Stimulated activated CD8-positive, alpha-beta memory T cell treated with anti-CD3 and anti-CD28 coated beads, Interleukin-7, amount 100 ng/mL, for 1 hour (primary cell): ENCODE measurements at places on chromosomes 11 and 22.

GRCh38 chr11:64026575-64027205 lies 9.0 kb upstream of the FLRT1 start:
- DNase-seq: no peak

DNA sequence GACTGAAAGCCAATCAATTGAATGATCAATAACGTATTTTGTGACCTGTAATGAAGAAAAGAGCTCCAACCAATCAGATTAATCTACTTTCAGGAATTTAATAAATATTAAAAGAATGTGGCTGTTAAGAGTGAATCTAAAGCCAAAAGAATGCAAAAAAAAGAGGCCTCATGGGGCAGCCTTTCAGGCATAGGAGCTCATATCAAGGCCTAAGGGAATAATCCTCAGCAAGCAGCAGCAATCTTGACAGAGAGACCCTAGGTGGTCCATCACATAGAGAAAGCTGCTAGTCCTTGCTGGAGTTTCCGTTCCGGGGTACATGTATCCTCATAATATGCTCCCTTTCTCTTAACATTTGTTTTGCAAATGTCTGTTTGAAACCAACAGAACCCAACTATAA lies 313.1 kb upstream of the PITPNB start:
- no peak for DNase-seq

GRCh38 chr11:3737386-3737933 lies 59.9 kb downstream of the NUP98 start:
- DNase-seq: no peak

- no peak for DNase-seq
Measured at GRCh38 chr11:17001806-17002205, 12.4 kb downstream of the PLEKHA7 start.

DNA sequence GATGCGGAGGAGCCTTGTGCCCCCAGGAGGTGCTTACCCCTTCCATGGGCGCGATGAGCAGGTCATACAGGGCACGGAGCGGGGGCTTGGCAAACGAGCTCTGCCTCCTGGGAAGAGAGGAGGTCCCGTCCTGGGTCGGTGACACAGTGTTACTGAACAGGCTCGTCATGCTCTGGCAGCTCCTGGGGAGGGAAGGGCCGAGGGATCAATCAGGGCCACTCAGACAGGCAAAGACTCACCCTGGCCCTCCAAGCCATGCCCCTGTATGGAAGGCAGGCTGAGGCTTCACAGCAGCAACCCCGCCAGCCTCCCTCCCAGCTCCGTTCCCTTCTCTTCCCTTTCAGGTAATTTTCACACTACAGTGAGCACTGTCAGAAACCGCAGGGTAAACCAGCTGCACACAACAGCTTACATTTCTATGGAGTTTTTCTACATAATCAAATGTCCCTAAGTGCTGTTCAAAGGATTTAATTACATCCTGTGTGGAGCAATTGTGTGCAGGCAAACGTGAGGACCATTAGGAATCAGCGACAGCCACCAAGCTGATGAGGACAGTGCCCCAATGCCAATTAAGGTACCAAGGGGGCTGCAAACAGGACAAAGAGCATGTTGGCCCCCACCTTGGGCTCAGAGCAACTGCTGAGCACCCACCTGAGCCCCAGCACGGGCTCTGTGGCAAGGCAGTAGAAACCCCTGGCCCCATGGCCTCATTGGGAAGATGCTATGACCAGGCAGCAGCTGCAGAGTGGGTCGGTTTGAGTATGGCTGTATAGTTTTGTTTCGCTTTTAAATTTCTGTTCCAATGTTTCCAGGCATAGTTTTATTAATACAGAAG lies 95.4 kb upstream of the PITPNB start:
- no peak for DNase-seq

GRCh38 chr11:34643846-34644245 lies 23.0 kb downstream of the EHF start:
- DNase-seq: no peak

GRCh38 chr11:128624269-128625175 lies 37.2 kb upstream of the ETS1 start:
- peak; percentile 22 for DNase-seq

GRCh38 chr11:27076121-27076589 lies 35.5 kb downstream of the BBOX1 start:
- DNase-seq: no peak

DNA sequence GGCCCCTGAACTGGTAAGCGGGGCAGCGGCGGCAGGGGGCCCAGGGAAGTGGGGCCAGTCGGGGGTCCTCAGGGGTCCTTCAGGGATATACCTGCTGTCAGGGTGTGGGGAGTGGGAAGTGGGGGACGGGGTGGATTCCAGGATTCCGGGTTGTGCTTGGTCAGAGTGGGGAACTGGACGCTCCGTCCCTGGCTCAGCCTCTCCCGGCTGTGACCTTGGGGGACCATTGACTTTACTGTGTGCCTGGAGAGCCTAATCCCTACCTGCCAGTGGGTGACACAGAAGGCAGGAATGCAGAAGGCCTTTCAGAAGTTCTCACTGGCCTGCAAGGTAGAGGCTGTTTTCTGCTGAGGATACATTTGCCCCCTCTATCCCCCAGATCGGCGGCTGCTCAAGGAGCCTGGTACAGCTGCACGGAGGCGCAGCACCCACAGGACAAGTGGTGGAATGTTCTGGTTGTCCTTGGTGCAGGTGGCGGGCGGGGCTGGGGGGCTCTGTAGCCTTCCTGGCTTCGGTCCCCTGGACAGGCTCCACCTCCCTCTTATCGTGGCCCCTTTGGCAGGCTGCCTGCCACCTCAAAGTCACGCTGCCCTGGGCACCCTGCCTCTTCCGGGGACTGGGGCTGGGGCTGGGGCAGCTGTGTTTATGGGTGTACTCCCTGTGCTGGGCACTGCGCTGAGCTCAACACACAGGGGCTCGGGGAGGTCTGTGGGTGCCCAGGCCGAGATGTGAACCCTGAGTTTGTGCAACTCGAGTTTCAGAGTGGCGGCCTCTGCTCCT lies 18.4 kb downstream of the KCNQ1 start:
- DNase-seq: no peak

- DNase-seq: no peak
Measured at GRCh38 chr11:64053699-64054098, 18.0 kb downstream of the FLRT1 start.

DNA sequence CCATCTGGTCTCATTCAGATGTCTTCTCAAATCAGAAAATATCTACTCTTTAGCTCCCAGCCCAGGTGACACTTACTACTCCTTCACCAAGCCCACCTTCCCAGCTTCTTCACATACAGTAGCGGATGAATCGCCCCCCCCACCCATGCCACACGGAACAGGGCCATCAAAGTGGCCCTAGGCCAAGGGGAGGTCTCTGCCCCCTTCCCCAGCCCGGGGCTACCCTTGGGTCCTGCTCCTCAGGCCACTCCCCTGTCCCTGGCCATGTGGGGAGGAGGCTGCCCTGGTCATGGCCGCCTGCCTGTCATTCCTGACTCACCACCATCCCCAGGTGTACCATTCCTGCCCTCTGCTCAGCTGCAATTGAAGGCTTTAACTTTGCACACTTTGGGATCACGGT lies 142.8 kb downstream of the NECTIN1 start:
- DNase-seq: no peak

GRCh38 chr11:42337786-42338455 lies 878.5 kb upstream of the LRRC4C start:
- no peak for DNase-seq

DNA sequence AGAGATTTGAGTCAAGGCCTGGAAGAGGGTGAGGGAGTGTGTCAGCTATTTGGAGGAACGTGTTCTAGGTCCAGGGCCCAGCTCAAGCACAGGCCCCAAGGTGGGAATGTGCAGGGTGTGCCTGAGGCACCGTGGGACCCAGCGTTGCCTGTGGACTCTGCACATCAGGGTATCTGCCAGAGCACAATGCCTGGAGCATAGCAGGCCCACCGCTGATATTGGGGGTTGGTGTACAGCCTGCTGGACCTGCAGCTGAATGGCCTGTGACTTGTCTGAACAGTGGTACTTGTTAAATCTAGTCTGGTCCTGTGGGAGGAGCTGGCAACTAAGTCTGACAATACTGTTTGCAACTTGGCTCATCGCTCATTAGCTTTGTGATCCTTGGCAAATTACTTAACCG lies 131.7 kb downstream of the GRIK4 start:
- no peak for DNase-seq

- no peak for DNase-seq
Measured at GRCh38 chr22:29838599-29838956, 504 bp upstream of the ASCC2 start.

- DNase-seq: no peak
Measured at GRCh38 chr11:3120071-3120792, 44.9 kb downstream of the OSBPL5 start.

DNA sequence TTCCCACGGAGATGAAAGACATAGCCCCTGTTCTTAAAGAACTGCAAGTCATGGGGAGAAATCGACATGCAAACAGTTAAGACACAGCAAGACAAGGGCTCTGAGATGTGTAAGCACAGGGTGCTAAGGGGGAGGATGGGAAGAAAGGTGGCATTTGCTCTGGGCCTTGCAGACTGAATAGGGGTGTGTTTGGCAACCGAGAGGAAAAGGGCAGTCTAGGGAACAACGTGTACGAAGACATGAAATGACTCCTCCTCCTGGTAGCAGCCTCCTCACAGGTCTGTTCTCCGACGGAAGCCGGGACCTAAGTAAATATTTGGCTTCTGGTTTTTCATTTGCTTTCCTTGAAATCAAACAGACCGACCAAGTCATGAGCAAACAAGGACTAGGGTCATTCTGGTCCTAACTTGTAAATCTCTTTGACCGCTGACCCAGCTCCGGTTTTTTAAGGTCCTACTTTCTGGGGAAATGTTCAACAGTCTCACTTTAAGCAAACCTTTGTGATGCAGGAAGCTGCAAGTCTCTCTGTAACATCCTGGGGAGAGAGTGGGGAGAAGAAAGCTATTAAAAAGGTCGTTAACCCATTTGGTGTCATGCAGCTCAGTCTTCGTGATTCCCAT lies 19.7 kb downstream of the NNMT start:
- DNase-seq: no peak

- DNase-seq: no peak
Measured at GRCh38 chr11:102819491-102819890, 21.5 kb upstream of the MMP1 start.

GRCh38 chr22:26226538-26227297 lies 57.5 kb downstream of the SEZ6L start:
- DNase-seq: no peak

DNA sequence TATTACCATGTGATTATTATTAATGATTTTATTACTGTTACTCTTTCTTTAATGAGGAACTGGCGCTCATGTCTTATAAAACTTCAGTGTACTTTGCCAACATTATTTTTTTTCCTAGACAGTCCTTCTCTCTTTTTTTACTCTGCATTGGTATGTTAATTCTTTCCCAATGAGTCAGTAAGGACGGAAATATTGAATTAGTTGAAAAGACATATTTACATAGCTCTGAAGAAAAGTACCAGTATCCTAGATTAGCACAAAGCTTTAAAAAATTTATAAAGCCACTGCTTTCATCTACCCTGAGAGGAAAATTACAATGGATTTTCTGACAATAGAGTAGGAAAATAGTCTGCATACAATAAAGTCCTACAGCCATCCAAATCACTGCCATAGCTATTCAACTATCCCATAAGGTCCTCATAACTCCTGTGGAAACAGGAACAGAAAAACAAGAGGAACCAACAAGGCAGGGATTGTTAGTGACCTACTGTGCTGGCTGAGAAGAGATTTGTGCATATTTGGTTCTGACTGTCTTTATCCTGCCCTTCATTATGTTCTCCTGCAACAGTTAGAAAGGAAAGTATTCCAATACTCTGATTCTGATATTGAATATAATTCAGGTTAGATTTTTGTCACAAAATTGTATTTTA lies 314.4 kb downstream of the AASDHPPT start:
- no peak for DNase-seq

GRCh38 chr11:129861702-129862522 lies 33.5 kb downstream of the NFRKB start:
- no peak for DNase-seq

- DNase-seq: no peak
Measured at GRCh38 chr22:48456449-48456848, 1371.2 kb downstream of the BRD1 start.

- no peak for DNase-seq
Measured at GRCh38 chr11:63445720-63446119, 45.2 kb downstream of the PLAAT5 start.

DNA sequence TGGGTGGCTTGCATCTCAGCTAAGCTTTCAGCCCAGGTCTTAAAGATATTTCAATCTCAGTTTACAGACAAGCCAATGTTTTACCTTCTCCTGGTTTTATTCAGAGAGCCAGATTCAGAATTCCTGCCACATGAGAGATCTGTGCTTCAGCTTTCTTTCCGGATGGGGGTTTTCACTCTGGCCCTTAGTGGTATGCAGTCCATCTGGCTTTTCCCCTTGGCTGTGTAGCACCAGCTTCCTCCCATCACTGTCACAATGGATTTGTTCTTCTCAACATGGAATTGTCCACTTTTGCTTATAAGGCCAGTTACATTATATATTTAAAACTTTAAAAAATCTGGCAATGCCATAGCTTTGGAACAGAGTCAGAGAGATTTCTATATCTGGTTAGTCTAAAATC lies 303.9 kb downstream of the ETS1 start:
- DNase-seq: no peak

DNA sequence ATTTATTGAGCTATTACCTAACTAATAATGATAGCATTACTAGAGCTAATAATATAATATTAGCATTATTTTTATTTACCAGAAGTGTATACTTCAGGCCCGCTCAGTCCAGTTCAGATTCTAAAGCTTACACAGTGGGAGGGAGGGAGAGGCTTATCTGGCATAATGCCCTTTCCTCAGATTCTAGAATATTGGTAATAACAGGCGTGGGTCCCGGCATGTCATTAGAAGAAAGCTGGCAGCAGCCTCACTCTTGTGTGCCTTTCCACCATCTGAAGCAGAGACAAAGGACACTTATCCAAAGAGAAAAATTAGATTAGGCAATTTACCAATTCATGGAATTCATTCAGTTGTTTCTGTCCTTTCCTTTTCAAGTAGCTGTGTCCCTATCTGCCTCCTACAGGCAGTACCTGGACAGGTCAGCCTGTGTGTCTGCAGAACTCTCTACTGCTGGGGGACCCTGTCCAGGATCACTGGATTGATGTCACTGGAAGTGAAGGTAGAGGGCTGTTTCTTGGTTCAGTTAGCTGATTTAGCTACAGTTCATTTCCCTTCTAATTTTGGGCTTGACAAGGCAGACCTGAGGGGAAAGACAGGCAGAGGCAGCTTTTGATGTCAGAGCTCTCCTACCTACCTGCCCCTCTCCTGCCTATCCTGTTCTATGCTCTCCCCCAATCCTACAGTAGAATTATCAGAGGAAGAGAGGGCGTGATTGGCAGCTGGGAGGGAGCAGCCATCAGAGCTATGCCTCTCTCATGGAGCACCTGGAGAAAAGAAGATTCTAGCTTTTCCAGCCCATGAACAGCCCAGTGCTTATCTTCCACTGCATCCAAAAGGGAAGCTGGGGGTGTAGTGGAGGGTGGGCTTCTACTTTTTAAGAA lies 20.3 kb upstream of the CCDC90B start:
- no peak for DNase-seq

DNA sequence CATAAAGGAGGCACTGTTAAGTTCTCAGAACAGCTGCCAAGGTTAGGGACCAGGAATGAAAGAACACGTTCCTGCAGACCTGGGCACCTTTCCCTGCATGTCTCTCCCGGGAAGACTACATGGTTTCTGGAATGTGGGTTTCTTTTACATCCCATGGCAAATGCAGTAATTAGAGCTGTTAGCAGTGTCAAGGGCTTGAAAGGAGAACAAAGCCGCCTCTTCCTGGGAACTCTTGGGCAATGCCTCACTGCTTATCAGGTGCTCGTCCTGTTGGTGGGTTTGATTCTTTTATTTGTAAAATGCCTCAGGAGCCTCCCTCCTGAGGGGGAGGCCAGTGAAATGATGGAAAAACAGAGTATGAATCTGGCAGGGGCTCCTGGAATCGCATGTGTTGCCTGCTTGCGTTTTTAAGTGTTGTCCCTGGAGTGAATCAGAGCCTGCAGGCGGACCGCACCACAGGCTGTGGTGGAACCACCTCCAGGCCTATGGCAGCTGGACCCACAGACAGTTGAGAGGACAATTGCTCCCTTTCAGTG lies 723 bp upstream of the C22orf31 start:
- DNase-seq: no peak
